Panc1 (cell line): ENCODE measurements at places on chromosomes 13 and 19. TPM values are rescaled to one million over a fixed set of nuclear protein-coding genes. Genes with fewer than 3 reads are reported as not detected.

The SLC25A41 gene
- total RNA-seq: 0.21 TPM

The ANGPTL8 gene
- total RNA-seq: not detected

The TMEM86B gene
- total RNA-seq: 14.2 TPM

The SLC10A2 gene
- total RNA-seq: not detected

The CTXN1 gene
- 89.4 TPM for total RNA-seq

The RAB11B gene
- 135 TPM for total RNA-seq

The PEAK3 gene
- not detected for total RNA-seq

The OR7C1 gene
- total RNA-seq: not detected

The PNMA8C gene
- total RNA-seq: not detected

The C13orf42 gene
- total RNA-seq: not detected

- DNase-seq: peak; percentile 4
Observed at GRCh38 chr19:30046522-30046921, 104.5 kb downstream of the URI1 start.

DNA sequence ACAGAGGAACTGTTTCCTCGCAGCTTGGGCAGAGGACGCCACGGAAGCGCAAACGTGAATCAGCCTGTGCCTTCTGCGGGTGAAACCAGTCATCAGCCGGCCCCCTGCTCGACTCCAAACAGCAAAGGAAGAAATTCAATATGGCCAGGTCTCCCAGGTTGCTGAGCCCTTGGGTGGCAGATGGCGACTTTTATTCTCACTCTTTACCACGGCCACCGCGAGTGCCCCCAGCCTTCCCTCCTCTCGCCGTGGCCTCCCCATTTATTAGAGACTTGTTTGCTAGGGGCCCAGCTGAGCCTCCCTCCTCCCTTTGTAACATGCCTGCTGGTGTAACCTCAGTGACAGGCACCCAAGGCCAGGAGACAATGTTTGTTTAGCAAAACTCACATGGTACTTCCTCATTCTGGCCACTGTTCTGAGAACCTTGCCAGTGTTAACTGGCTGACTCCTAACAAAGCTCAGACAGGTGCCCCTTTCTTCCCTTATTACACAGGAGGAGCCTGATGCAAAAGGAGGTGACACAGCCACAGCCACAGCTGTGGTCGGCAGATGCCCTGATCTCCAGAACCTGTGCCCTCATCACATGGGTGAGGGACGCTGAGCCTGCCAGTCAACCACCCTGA is 5.8 kb downstream of the RAB20 start:
- no peak for DNase-seq

DNA sequence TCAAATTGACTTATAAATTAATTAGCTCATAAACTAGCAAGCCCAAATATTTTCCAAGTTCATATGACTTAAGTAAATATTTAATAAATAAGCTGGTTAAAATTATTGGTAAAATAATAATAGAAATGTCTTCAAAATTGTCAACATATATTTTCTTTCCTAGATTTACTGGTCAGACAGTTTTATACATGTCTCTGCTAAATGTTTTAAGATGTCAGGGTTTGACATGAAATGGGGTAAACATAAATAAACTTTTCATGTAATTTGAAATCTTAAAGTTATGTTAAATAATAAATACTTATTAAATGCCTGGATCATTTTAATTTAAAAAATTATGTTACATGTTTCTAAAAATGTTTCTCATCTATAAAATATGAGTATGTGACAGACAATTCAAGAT is 18.3 kb upstream of the CYSLTR2 start:
- no peak for DNase-seq

- DNase-seq: no peak
Observed at GRCh38 chr13:44458313-44458975, 84.8 kb downstream of the SERP2 start.

DNA sequence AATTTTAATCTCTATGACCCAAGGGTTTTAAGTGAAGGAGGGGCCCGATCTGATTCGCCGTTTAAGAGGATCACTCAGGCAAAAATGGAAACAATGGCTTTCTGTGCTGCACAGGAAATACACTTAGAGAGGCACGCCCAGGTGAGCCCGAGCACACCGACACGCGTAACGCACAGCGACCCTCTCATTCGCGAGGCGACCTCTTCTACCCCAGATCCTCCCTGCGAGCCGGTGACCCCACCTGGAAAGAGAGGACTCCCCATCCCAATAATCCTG is 216 bp downstream of the SH2D3A start:
- DNase-seq: no peak

- no peak for DNase-seq
Observed at GRCh38 chr13:102002287-102002686, 399.6 kb downstream of the FGF14 start.

GRCh38 chr19:50419022-50419579 is 363 bp downstream of the SPIB start:
- no peak for DNase-seq

- no peak for DNase-seq
Observed at GRCh38 chr19:51546650-51547396, 15.4 kb upstream of the SIGLEC6 start.

- DNase-seq: no peak
Observed at GRCh38 chr19:10805065-10805757, 30.8 kb downstream of the TMED1 start.

DNA sequence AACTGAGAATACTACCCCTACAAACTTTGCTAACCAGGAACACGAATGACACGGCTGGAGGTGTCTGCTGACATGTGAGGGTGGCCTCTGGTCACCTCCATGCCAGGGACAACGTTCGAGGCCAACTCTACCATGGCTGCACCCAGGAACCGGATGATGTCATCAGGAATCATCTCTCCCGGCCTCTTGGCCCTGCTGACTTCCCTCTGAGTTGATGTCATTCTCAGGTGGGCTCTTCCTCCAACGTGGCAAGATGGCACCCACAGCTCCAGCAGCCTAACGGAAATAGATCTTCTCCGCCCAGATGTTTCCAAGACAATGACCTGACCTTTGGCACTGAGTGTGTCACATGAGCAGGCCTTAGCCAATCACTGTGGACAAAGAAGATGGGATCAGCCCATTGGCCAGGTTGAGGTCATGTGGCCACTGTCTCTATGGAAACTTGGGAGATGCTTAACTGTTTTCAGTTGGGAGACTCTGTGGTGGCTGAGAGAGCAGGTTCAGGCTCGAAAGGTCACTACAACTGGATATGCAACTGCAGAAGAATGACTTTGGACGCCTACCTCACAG is 15.0 kb downstream of the MBD3L2B start:
- DNase-seq: no peak

GRCh38 chr13:26949701-26950502 is 189.3 kb upstream of the GPR12 start:
- DNase-seq: no peak

DNA sequence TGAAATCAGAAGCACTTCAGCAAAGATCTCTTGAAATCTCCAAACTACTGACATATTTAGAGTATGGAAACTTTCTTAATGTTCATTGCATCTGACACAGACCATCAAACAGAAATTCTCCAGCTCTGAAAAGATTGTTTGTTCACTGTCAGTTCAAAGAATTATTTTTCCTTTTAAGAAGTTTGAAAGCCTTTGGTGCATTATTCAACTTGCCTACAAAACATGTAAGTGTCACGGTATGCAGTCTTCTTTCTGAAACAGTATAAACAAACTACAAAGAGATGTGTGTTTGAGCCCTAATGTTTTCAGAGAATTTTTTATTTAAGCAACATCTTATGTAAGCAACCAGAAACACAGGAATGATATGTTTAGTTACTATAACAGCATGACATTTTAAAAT is 125.4 kb downstream of the FGF14 start:
- no peak for DNase-seq

DNA sequence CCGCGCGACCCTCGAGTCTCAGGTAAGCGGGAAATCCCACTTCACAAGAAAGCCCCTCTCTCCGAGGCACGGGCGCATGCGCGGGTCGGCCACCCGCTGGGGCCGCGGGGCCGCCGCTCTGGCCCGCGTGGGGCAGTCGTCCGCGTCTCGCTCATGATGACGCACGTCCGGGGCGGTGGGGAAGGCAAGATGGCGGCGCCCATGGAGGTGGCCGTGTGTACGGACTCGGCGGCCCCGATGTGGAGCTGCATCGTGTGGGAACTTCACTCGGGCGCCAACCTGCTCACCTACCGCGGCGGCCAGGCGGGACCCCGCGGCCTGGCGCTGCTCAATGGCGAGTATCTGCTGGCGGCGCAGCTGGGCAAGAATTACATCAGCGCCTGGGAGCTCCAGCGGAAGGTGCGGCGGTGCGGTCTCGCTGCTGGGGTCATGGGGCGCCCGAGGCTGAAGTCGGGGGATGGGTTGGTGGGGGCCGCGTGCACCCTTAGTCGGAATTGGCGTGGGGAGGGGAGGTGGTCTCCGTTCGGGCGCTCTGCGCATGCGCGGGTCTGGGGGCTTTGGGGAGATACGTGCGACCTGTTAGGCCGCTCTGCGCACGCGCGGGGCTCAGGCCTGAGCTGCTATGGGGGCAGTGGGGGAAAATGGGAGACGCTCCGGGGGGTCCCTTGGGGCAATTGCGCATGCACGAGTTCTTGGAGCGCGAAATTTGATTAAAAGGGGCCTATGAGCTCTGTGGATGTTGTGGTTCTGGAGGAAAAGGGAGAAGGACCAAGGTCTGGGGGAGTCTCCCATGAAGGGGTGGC is at the start of gene WDR18:
TSS of gene WDR18 (plus strand) at position 181 of the 803 bp plus-strand sequence. CDS start at position 190, 9 bp downstream.
- peak; percentile 32 for DNase-seq

- DNase-seq: no peak
Observed at GRCh38 chr13:40558656-40559055, 107.8 kb downstream of the FOXO1 start.

DNA sequence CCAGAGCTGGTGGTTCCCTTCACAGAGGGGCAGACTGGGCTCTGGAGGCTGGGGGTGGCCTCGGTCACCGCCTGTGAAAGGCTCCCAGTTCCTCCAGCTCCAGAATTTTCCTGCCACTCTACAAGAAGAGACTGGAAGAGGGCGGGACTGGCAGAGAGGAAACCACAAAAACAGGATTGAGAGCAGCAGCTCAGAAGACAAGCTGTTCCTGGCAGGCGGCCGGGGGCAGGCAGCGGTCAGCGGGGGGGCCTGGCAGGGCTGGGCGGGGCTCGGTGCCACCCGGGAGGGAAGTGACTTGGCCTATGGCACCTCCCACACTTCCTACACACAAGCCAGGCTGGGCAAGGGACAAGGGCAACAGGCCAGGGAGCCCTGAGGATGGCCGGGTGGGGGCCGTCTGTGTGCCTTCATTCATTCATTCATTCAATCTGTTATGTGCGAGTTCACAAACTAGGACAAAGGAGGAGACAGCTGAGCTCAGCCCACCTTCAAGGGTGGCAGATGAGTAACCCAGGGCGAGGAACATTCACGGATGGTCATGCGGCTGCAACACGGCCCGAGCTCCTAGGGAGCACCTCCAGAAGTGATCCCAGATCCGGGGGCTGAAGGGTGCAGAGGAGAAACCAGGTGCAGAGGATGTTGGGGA is 16.9 kb upstream of the BTBD2 start:
- no peak for DNase-seq

GRCh38 chr13:111034811-111035210 is 80.3 kb upstream of the ARHGEF7 start:
- DNase-seq: no peak

DNA sequence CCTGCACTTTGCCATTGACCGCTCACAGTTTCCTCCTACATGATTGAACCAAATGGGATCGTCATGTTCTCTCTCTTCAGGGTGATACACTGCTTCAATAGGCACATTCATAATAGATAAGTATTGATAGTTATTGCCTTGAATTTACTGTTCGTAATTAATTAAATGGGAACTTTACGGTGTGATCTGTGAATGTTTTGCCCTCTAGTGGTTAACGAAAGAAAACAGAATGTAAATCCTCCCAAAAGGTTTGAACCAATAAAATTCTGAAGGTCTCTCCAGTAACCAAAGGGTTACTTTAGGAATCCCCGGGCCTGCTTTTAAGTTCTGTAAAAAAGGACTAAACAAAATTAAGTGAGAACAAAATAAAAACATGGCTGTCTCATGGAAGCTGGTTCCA is 389.3 kb downstream of the DACH1 start:
- peak; percentile 0 for DNase-seq

DNA sequence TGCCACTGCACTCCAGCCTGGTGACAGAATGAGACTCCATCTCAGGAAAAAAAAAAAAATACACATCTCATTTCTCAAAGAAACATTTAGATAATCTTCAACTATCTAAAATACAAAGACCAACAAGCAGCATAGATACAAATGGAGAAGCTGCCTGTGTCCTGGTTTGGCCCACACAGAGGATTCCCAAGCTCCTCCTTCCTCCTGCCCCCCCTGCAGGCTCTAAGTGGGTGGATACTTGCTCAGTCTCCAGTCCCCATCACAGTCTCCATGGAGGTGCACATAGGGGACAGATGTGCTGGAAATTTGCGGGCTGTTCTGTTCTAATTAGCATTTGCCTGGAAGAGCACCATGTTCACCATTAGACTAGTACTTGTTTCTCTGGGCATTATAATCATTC is 59.9 kb downstream of the ABCC4 start:
- DNase-seq: no peak

DNA sequence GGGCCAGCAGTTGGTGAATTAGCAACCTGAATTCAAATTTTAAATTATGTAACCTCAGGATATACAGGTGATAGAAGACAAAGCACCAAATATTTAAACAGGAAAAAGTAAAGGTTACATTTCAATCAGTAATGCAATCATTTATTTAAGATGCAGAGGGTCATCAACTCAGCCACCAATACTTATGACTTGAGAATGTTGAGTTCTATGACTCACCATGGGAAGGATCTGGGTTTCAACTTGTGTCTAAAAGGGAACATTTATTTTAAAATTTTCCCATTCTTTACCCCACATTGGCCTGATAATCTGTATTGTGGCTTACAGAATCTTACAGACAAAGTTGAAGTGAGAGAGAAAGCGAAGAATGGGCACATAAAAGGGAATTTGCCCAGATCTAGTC is 418.0 kb downstream of the NDFIP2 start:
- DNase-seq: no peak

GRCh38 chr13:97226788-97227627 is 4.9 kb downstream of the MBNL2 start:
- no peak for DNase-seq

- DNase-seq: no peak
Observed at GRCh38 chr19:28426730-28427225, 786.2 kb downstream of the UQCRFS1 start.

DNA sequence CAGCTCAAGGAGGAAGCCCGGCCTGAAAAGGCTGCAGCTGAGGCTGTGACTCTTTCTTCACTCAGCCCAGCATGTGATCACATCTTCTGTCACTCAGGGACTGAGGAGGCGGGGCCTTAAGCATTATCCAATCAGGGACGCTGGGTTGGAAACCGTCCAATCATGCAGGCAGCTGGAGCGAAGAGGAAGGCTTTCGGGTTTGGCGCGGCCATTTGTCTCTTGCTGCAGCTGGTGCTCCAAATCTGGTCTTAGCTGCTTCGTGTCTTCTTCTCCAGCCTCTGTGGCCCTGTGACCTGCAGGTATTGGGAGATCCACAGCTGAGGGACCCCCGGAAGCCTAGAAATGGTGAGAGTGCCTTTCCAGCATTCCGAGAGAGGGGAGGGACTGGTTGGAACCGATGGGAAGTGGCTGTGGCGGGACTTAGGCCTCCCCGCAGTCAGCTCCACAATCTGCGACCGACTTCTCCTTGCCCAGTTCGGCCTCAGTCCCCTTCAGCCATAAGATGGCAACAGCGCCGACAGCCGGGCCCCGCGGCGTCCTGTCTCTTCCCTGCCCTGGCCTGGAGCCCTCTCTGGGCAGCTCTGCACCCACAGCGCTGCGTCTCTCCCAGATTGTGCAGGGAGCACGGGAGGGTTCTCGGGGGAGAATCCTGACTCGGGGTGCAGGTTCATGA is at the start of gene ZNF90:
TSS of gene ZNF90 (plus strand) at position 210 of the 673 bp plus-strand sequence. CDS start at position 343, 133 bp downstream.
- DNase-seq: peak; percentile 83
